ENCODE measurements at places on chromosomes 1 and 21. TPM values are rescaled to one million over a fixed set of nuclear protein-coding genes. Genes with fewer than 3 reads are reported as not detected.

DNA sequence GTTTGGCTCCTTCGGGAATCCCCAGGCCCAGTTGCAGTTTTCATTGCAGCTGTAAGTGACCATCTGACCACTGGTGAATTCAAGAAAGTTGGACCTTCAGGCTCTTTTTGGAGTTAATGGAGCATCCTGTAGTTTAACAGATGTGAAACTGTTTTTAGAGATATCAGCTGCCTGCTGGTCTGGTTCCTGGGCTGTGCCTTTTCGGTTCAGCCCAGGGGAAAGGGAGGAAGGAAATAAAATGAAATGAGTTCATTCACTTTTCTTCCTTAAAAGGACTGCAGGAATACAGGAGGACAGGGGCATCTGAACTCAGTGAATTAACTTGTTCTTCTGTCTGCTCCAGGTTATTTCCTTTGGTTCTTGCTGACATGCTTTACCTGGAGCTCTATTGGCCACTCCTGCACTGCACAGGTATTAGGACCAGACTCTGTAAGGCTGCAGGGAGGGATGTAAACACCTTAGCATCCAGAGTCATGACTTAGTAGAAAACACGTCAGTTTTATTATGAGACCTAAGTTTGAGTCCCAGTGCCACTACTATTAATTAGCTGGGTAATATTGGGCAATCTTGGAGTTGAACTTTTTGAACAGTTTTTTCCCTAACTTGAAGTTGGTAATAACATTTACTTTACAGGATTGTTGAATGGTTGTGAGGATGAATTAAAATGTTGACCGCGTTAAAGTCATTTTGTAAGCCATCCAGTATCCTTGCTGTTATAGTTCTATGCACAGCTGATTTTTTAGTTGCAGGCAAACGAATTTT lies 83.6 kb downstream of the LRRC8D start:
- peak; percentile 81 for DNase-seq

- no peak for DNase-seq
Measured at GRCh38 chr1:13728091-13728715, 28.2 kb downstream of the PRDM2 start.

Gene FCN3
- total RNA-seq, result not detected

- DNase-seq, result no peak
Measured at GRCh38 chr21:28991861-28992525, 684 bp downstream of the LTN1 start.

DNA sequence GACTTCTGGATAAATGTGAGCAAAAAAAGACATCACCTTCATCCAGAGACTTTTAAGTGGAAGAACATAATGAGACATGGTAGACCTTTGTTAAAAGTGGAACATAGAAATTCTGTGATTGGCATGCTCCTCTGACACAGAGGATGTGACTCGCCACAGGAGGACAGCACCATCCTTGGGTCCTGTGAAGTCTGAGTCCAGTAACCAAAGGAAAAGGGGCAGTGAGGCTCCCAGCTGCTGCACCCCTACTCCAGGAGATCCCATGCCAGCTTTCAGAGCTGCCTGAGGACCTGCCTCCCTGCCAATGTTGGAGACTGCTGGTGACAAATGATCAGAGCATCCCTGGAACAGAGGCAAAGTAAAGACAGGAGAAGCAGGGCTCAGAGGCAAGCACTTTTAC lies 136.2 kb downstream of the BRINP2 start:
- no peak for DNase-seq

- no peak for DNase-seq
Measured at GRCh38 chr1:72062584-72062983, 219.8 kb downstream of the NEGR1 start.

DNA sequence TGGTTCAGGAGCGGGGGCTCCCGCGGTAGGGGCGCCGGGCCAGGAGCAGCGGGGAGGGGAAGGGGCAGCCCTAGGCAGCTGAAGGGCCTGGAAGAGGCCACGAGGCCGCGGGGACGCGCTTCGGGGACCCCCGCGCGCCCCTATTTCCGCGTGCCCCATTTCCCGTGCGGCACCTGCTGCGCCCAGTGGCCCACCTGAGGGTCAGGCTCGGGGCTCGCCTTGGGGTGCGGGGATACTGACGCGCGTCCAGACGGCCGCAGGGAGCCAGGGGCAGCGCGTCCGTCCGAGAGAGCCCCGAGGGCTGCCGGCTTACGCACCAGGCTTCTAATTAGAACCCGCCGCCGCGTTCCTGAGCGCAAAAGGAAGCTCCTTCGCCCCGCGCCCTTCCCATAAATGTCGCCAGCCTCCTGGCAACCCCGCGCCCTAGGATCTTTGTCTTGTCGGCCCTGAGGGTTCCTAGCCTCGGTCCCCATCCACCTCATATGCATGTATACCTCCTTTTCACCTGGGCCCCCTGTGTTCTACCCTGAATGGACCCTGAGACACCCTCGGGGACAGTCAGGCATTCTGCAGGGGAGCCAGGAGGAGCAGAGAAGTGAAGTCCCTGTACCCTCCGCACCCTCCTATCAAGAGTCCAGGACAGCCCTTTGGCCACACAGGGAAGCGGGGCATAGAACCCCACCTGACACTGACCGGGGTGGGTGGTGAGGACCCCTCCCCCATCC lies 1.8 kb downstream of the WNT3A start:
- no peak for DNase-seq

- no peak for DNase-seq
Measured at GRCh38 chr1:172778456-172779455, 119.9 kb downstream of the FASLG start.

GRCh38 chr1:244874974-244875579 lies 10.7 kb upstream of the HNRNPU start:
- DNase-seq, result no peak

DNA sequence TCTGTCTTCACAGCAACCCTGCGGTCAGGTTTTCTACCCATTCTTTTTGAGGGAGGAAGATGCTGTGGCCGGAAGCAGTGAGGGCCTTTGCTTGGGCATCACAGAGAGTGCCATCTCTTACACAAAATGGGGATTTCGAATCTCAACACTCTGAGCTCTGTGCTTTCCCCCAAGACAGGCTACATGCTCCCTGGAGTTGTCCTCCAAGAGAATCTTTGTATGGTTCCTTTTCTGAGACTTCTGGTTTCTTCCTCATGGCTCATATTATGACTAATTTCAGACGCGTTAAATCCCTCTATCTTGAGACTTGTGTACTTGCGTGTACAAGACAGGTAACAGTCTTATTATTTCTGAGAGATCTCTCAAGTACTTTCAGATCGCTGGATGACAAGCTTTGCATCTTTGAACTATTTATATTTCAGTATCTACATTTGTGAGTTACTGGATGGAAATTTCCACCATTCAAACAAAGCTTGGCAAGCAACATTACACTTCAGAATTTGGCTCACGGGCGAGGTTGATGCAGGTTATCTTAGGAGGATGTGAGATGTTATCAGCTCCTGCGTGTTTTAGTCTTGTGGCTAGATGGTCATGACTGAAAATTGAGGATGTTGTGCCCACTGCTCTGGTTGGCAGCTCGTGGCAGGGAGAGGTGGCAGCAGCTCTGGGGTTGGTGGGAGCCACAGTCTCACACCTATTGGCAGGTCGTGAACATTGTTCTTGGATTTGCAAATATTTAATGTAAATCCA lies 19.4 kb downstream of the ABCG1 start:
- DNase-seq, result no peak

DNA sequence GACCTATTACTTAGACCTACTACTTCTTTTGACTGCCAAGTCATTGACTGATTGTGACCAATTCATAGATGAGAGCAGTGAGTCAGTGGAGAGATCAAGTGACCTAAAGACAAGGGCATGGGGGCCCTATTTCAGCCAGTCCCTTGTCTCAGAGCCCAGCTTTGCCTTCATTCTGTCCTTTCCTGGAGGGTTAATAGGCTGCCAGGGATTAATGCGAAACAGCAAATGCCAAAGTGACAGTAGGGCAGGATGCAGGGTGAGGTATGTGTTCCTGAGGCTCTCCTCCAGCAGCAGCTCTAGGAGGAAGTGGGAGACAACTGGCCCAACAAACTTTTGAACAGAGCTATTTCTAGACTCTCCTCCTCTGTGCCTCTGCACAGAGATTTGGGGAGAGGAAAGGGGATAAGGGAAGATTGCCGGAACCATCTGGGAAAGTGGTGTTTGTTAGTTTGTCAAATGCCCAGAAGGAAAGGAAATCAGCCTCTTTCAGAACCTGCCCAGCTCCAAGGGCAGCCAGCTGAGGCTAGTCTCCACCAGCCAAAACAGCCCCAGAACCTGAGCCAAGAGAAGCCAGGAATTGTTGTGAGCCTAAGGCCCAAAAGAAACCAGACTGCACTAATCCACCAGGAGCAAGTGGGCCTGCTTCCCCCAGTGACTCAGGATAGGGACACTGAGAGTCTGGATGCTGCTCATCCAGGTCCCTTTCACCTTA lies 4.9 kb upstream of the S100A3 start:
- peak; percentile 42 for DNase-seq

Gene KLHDC8A
- total RNA-seq, result not detected

DNA sequence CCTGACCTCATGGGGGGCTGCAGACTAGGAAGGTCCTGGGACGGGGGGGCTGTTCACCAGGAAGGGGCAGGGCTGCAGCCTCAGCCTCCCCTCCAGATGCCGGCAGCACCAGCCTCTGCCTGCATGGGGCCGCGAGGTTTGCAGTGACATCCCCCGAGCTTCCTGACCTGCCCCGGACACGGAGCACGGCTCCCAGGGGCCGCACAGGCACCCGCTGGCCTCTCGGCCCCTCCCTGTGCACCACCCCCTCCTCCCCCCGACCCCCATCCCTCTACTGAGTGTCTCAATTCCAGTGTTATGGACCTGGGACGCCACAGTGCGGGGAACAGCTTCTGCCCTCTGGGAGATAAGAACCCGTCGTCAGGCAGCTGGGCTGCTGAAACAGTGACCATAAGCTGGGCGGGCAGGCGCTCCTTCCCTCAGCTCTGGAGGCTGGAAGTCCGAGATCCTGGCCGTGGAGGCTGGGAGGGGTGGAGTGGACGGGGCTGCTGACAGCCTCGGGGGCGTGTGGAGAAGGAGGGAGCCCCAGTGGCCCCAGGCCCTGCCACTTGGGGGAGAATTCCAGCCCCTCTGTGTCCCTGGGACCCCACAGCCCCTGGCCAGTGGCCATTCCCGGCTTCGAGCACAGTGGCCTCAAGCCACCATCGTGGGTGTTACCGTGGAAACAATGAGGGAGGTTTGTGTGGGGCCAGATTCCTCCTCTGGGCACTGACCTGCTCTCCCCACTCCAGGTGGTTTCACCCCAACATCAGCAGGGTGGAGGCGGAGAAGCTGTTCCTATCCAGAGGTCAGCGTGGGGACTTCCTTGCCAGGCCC lies 11.6 kb downstream of the RNF223 start:
- no peak for DNase-seq

- no peak for DNase-seq
Measured at GRCh38 chr1:3434406-3435110, 19.9 kb upstream of the ARHGEF16 start.

DNA sequence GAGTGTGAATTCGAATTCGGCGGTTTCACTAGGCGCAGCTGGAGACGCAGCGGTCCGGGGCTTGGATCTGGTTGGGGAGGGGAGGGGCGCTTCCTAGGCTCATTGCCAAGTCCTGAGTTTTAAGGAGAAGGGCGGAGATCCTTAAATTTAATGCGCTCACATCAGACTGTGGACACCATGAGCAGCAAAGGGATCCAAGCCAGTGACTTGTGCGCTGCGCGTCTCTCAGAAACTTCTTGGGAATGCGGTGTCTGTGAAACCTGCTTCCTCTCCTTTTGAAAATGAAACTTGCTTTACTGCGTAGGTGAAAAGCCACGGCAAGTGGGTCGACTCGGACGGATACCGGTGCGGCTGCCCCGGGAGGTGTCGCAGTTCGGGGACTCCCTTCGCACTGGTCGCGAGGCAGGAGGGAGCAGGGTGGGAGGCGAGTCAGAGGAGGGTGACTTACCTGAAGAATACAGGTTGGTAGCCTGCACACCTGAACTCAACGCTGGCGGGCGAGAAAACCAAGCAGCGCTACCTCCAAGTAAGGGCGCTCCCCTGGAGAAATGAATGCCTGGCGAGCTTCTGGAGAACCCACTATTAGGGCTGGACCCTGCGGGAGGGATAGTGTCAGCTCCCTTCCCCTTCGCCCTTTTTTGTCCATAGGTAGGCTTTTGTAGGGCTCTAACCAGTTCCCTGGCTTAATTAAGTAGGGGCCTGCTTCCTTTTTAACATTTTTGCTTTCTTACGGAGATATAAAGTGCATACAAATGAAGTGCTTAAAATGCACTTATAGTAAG lies 992 bp downstream of the TENT5C start:
- DNase-seq, result peak; percentile 10

DNA sequence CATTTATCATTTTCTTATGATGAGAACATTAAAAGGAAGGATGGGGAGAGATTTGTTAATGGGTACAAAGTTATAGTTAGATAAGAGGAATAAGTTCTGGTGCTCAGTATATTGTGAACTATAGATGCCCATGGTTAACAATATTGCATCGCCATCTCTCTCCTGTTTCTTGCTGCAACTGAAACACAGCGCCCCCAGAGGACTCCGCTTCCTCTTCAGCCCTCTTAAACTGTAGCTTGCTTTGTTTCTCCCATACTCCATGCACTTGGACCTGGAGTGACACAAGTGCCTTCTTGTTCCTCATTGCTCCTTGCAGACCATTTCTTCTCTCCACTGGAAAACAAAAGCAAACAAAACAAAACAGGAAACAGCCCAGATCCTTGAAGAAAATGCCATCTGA lies 70.1 kb upstream of the NTPCR start:
- peak; percentile 26 for DNase-seq

DNA sequence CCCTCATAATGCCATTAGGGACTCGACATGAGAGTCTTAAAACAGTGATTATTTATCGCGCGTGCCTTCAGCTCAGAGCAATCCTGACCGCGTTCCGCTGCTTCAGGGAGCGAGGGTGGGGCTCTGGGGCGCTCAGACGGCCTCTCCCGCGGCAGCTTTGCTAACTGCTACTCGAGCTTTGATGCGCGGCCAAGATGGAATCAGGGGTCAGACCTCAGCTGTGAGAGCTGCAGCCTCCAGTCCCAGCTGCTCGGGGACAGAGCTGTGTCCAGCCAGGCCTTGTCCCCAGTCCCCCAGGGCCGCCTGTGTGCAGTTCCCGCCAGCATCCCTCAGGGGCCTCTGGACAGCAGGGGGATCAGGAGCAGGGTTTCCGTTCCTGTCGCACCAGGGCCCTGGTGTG lies 104.6 kb upstream of the TTC34 start:
- DNase-seq, result no peak

GRCh38 chr1:234429434-234429806 lies 49.6 kb downstream of the TARBP1 start:
- DNase-seq, result no peak

Gene CFAP298
- total RNA-seq, result 36.0 TPM

Gene THBS3
- 23.6 TPM for total RNA-seq

- no peak for DNase-seq
Measured at GRCh38 chr1:208979776-208980175, 603.7 kb upstream of the CAMK1G start.

Gene ACKR1
- total RNA-seq, result 0.15 TPM

DNA sequence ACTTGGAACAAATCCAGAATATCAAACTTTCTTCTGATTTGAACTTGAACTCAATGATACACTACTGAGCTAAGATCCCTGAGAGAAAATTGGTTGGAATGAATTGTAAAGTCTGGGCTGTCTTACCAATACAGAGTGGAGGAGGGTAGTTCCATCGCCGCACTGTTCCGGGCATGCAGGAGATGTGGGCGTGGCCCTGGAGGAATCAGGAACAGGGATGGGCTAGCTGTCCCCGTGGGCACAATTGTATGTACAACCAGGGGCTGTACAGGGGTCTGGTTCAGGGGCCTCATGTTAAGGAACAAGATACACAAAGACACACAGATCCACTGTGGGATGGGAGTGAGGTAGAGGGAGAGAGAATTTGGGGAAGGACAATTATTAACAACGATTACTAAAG lies 144.3 kb downstream of the ZSCAN20 start:
- DNase-seq, result no peak

All from endothelial cell of umbilical vein (primary cell).